ENCODE measurements at places on chromosomes 1 and 21.

DNA sequence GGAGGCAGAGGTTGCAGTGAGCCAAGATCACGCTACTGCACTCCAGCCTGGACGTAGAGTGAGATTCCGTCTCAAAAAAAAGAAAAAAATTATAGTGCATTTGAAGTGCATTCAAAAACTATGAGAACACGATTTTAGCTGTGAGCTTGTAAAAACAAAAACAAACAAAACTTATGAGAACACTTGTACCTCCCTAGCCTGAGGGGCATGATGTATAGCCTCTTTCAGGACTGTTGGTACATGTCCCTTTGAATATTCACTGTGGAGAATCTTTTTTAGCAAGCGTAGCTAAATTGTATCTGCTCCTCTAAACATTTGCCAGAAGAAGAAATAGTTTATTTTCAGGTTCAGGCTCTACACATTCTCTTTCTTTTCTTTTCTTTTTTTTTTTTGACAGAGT is 9.5 kb upstream of the DEGS1 start:
- no peak for DNase-seq

DNA sequence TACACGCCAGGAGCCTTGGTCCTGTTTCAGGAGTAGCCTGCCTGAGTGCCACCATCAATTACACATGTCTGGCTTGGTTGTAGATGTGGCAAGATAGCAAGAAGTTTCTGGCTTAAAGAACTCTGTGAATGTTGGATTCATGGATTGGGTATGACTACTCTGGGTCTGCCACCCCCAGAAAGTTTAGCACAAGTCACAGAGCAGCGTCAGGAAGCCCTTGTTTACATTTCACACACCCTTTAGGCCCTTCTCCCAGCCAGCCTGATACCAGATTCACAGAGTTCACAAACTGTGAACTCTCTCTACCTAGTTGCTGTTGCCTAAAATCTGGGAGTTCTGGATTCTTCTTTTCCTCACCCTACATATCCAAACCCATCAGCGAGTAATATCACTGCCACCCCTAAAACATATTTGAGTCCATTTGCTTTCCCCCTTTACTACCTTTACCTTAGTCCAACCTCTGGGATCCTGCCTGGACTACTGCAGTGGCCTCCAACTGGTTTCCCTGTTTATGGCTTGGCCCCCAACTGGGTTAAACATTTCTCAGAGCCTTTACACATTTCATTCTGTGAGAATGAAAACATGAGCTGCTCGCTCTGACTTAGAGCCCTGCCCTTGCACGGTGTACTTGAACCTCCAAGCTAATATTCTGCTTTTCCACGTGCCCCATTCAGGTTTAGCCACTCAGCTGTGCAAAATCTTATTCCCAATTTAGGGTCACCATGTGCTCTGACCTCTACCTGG is 4.1 kb upstream of the CCDC24 start:
- DNase-seq, result no peak

DNA sequence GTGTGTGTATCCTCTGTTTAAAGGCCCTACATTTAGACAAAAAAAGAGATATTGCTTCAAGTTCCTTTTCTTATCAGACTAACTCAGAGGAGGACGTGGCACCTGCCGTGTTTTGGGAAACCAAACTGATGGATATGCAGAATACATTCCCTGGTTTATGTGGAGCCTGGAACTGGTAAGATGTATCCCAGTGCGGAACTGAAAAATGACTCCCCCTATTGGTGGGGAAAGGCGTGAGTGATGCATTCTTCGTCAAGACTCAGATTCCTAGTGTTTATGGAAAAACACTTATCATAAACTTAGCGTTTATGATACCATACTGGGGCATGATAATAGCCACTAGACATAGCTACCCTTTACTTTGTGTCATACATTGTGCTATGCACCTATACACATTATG is 154.2 kb downstream of the ZNF326 start:
- no peak for DNase-seq

GRCh38 chr1:94851571-94851970 is 31.4 kb downstream of the SLC44A3 start:
- no peak for DNase-seq

- no peak for DNase-seq
Measured at GRCh38 chr1:222975472-222976122, 160.8 kb downstream of the DISP1 start.
